Esophagus mucosa (tissue), 1 donor: ENCODE measurements at places on chromosomes 13 and 19. TPM values are rescaled to one million over a fixed set of nuclear protein-coding genes. Genes with fewer than 3 reads are reported as not detected.

FOXA3 gene
- not detected for total RNA-seq

ADM5 gene
- 0.92 TPM for total RNA-seq

CLDND2 gene
- 1.1 TPM for total RNA-seq

CASP14 gene
- total RNA-seq = 0.16 TPM

ADAMTS10 gene
- total RNA-seq = 1.9 TPM

ZNF763 gene
- 0.96 TPM for total RNA-seq

TMEM272 gene
- not detected for total RNA-seq

FAM174C gene
- total RNA-seq = 41.2 TPM

ZNF211 gene
- 4.0 TPM for total RNA-seq

ETV2 gene
- total RNA-seq = 2.2 TPM

RFPL4A gene
- not detected for total RNA-seq

IGFL2 gene
- 2.3 TPM for total RNA-seq

PODNL1 gene
- total RNA-seq = 8.5 TPM

DNM2 gene
- 79.8 TPM for total RNA-seq

CPT1C gene
- total RNA-seq = 1.1 TPM

ZNF331 gene
- 4.6 TPM for total RNA-seq
